ENCODE measurements at places on chromosomes 11 and 22. TPM values are rescaled to one million over a fixed set of nuclear protein-coding genes. Genes with fewer than 3 reads are reported as not detected.

GRCh38 chr11:124951341-124951740 lies 2.7 kb upstream of the CCDC15 start:
- DNase-seq: no peak

Gene SAA4
- total RNA-seq: not detected

Gene RASL10A
- 1.2 TPM for total RNA-seq

- no peak for DNase-seq
These were observed 83.9 kb upstream of the SNX19 start for GRCh38 chr11:130999992-131000770.

DNA sequence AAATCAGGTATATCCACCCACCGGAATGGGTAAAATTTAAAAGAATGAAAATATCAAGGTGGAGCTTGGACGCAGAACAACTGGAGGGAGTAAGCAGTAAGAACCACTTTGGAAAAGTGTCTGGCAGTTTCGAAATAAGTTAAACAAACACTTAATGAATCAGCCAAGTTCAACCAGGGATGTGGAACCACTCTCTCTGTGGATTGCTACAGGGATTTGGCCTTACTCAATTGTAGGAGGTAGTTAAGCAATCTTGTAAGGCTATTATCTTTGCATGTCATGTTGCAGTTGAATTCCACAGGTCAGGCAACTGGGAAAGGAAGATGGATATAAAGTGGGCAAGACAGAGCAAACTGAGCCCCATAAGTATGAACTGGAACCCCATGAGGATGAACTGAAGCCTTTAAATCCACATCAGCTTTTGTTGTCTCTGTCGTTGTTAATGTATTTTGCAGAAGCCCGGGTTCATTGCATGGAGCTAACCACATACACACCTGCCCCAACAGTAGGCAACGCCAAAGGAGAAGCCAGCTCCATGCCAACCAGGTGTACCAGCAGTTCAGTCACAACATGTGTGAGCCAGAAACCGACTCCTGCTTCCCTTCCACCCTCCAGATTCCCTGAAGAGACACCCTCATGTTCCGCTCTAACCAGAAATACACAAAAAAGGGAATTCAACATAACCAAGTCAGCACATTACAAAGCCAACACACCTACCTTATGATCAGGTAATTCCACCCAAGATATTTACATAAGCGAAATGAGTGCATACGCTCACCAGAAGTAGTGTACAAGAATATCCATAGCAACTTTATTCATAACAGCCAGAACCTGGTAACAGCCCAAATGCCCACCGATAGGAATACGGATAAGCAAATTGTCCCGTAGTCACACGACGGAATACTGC lies 8.0 kb upstream of the SLC43A3 start:
- DNase-seq: no peak

DNA sequence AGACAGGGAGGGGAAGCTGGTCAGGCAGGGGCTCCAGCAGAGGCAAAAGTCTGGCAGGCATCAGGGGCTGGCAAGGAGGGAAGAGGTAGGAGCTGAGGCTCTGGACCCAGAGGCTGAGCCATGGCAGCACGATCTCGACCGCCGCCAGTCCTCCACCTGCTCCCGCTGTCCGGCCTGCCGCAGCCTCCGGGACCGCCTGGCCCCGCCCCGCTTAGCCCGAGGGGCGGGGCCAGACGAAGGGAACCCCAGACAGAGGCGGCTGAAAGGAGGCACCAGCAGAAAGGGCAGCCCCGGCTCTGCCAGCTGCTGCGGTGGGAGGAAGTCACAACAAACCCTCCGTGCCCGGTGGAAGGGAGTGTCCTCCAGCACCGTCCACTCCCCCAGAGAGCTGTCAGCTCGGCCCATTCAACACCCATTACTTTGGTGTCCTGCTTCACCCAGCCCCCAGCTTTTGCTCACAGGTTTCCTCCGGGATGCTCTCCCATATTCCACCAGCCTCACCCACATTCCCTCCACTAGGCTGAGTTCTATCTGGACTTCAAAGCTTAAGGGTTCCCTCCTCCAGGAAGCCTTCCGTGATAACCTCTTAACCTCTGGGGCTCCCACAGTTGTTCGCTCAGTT lies at the start of gene MFNG:
Gene MFNG (minus strand): TSS at position 161 of the 622 bp plus-strand sequence. CDS start 207 bp downstream, outside the sequence.
- peak; percentile 80 for DNase-seq

- peak; percentile 49 for DNase-seq
These were observed 16.1 kb downstream of the NCAPD3 start for GRCh38 chr11:134207538-134208239.

Gene PIK3IP1
- total RNA-seq: 15.3 TPM

- no peak for DNase-seq
These were observed 94.0 kb downstream of the RCN1 start for GRCh38 chr11:32184723-32185376.

DNA sequence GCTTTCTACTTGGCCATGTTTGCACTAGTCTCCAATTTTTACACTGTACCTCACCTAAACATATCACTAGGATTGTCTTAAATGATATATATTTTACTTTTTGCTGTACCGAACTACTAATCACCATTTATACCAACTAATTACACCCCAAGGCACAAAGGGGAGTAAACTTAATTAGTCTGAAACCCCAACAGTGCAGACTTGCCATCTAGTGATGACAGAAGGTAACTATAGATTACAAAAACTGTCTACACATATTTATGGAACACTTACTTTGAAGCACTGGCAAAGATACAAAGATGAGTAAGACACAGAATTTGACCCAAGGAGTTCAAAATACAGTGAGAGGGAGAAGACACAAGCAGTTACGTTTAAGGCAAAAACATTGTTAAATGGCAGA lies 139.7 kb downstream of the CNTN5 start:
- no peak for DNase-seq

Gene SCUBE1
- total RNA-seq: 0.64 TPM

GRCh38 chr22:44046485-44047141 lies 22.5 kb downstream of the PARVB start:
- peak; percentile 73 for DNase-seq

DNA sequence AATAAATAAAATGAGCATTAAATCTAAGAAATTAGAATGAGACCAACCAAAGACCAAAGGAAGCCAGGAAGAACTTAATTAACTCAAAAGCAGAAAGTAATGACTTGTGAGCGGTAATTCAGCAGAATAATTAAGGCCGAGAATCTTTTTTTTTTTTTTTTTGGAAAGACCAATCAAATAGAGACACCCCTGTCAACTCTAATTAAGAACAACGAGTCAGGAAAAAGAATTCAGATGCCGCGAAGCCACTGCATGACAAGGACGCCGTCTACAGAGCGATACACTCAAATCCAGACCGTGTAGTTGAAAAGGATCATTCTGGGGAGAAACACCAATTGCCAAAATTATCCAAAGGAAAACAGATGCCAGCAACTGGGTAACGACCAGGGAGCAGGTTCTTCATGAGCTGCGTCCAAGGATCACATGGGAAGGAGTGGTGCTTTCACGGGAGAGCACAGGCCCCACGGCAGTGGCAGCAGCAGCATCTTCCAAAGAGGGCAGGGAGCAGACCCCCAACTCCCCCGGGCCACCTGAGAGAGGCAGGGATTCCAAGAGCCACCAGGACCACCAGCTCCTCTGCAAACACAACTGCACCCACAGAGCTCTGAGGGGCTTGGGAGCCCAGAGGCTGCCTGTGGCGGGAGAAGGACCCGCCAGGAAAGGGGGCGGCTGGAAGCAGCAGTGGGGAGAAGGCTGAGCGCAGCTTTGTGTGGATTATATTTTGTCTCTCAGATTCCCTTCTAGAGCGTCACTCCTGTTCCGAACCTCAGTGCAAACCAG lies 469.8 kb downstream of the BRD1 start:
- no peak for DNase-seq

DNA sequence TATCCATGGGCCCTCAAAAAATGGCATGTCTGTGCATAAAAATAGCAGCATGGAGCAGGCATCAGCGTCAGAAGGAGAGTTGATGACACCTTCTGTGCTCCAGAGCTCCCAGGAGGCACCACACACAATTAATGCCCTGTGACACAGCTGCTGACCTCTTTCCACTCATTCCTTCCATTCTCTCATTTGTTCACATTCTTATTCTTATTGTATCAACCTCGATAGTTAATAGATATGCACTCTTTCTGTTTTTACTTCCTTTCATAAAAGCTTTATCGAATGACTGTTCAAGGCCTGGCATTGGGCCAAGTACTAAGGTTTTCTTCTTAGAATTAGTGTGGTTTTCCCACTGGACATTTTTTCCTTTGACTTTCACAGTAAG lies 266.0 kb upstream of the MTNR1B start:
- DNase-seq: no peak

- no peak for DNase-seq
These were observed 31.9 kb downstream of the RASSF10 start for GRCh38 chr11:13040969-13041561.

Gene OR51B4
- not detected for total RNA-seq

DNA sequence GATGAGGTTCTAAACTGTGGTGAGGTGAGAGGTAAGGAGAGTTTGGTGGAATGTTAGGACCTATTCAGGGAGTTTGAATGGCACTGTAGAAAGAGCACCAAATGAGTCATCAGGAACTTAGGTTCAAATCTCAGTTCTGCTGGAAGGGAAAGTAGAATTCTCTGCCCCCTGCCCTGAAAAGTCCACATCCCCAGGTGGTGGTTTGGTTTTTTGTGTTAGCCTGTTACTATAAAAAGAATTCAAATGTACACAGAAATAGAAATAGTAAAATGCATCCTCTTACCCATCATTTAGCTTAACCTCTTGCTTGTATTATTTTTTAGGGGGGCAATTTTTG lies 20.2 kb downstream of the PPFIBP2 start:
- no peak for DNase-seq

Gene DDTL
- 1.6 TPM for total RNA-seq

GRCh38 chr11:17986711-17987220 lies 26.1 kb downstream of the SERGEF start:
- no peak for DNase-seq

DNA sequence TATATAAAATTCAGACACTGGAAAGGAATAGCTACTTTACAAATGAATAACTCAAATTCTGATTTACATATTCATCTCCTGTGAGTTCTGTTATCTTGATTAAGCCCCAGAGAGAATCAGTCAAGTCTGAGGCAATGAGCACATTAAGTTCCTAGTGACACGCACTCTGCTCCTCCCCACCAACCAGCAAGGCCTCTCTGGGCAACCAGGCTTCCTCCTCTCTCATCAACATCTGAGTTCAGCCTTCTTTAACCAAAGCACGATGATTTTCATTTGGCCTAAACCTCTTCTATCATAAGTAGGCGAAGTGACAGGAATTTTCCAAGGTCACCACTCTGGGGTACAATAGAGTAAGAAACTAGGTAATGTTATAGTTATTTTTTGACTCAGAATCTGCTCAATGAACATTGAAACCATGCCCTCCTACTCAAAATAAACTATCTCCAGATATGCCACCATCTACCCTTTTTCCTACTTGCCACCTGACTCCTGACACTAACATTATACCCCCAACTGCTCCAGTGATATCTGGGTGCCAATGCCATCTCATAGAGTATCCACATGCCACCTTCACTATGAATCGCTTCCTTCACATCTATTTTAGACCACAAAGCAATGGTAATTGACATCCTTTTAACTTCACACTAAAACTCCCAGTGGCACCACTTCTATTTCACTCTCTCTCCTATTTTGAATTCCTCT lies 114.8 kb downstream of the FAM76B start:
- DNase-seq: no peak

DNA sequence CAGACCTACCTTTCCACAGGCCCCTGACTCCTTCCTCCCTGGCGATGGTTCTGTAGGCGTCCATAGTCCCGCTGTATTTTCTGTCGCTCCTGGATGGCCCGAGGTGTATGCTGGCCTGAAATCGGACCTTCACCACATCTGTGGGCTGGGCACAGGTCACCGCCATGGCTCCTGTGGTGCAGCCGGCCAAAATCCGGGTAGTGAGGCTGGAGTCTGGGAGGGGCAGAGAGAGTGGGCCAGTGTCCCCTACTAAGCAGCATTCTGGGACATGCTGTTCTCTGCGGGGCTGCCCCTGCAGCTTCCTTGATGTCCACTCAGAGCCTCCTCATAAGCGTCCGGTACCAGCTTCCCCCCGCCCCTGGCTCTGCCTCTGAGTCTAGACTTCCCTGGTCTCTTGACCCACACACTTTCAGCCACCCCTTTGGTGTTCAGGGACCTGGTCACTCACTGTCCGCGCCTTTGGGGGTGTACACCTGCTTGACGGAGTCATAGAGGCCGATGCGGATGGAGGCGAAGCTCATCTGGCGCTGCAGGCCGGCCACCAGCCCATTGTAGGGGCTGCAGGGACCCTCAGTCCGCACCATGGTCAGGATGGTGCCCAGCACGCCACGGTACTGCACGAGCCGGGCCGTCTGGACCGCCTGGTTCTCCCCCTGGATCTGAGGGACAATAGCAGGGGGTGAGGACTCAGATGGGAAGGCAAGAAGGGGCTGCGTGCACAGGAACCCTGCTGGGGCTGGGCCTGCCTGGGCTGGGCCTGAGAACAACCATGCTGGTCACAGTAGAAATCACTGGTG lies 3.0 kb downstream of the UCP3 start:
- no peak for DNase-seq

DNA sequence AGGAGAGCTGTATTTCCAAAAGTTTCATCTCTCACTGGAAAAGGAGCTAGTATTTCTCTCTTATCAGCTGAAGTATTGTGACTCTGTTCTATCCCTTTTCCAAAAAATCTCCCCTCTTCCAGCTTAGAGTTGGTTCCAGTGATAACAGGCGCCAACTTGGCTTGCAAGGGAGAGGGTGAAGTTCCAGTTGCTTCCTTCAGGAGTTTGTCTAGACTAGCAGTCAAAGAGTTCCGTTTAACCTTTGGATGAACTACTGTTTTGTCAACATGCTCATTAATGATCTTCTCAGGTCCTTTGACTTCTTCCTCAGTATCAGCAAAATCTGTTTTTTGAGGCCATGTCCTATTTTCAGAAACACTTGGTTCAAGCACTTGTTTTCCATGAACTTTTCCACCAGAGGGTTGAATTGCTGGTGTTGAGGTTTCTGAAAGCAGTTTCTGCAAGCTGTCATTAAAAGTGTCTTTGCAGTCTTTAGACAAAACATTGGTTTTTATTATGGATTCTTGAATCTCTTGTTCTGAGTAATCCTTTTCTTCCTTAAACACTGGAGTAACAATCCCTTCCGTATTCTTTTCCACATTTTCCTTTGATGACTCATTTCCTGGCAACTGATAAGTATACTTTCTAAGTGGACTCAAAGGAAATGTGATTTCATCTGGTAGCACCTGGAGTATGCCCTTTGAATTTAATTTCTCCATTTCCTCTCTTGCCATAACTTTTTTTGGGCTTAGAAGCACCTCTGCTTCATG lies 39.7 kb upstream of the CCDC89 start:
- no peak for DNase-seq

DNA sequence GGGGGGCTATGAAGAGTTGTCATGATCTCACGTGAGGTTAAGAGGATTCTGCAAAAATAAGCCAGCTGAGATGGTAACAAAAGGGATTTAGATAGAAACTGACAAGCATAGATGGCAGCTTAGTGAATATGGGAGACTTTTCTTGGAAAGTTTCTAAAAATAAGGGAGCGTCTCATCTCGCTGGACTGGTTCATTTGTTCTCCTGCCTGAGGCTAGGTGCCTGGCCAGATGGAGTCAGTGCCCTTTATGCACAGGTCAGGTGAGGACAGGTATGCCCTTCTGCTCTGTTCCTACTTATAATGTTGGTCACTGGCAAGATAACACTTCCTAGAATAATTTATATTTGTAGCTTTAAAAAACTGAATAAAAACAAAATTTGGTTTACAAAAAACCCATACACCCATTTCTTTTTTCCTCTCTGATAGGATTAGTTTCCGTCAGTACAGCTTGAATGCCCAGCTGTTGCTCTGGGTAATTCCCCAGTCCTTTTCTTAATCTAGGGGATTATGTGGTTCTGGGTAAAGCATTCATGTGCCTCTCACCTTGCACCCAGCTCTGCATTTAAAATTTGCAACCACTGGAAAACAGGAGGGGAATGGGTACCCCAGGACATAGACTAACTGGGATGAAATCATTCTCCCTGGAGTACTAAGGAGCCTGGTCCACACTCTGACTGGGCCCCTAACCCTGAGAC lies 90.0 kb downstream of the AMOTL1 start:
- DNase-seq: no peak

Measured in left ventricle myocardium superior (tissue), 1 donor.